ENCODE measurements at places on chromosomes 4 and X.
A peak's percentile ranks its signal among the peaks of the same experiment; 100 is the strongest.

DNA sequence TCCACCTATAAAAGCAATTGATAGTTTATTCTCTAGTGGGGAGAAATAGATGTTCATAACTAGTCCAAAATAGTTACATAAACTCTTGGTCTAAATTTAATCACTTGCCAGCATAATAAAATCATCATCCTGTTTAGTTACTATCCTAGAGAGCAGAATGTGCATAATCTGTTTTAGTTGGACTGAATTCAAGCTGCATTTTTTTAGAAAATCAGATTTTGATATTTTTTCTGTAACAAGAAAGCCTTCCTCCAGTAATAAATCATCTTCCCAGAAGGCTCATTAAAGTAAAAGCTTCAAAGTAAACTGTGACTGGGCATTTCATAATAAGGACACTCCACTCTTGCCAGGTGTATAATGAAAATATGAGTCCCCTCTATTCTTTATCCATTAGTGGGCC lies 453.1 kb downstream of the TRAM1L1 start:
- no peak for DNase-seq

GRCh38 chrX:19122641-19123009 lies 357 bp upstream of the ADGRG2 start:
- no peak for DNase-seq

- peak; percentile 55 for DNase-seq
Measured at GRCh38 chr4:144174401-144175067, 34.0 kb upstream of the GYPA start.

- peak; percentile 0 for DNase-seq
Measured at GRCh38 chr4:83010111-83010521, 507 bp downstream of the LIN54 start.

- no peak for DNase-seq
Measured at GRCh38 chr4:155143512-155143911, 64.9 kb upstream of the NPY2R start.

DNA sequence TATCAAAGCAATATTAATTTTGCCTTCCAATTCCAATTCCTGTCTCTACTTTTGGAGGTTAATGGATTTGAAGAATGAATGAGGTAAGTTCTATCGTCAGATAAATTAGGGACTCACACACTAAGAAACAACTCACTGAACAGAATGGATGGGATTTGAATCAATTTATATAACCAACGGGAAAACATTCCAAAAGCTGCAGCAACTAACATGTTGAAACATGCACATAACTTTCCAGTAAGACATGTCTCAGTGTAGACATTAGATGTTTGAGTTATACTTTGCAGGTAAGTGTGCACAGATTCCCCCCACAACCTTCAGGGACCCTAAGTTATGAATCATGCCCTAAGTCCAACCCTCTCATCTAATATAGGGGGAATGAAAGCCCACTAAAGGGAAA lies 34.3 kb downstream of the TFDP3 start:
- DNase-seq, result no peak

DNA sequence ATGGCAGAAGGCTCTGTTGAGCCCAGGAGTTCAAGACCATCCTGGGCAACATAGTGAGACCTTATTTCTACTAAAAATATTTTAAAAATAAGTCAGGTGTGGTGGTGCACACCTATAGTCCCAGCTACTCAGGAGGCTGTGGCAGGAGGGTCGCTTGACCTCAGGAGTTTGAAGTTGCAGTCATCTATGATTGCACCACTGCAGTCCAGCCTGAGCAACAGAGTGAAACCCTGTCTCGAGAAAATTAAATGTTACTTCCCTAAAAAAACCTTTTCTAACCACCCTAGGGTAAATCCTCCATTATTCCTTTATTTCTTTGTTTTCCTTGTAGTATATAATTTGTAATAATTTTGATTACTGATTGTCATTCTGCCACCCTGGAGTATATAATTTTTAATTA lies 7.9 kb downstream of the FAM200B start:
- DNase-seq, result no peak

- no peak for DNase-seq
Measured at GRCh38 chr4:86151196-86151595, 208.7 kb downstream of the MAPK10 start.

- no peak for DNase-seq
Measured at GRCh38 chr4:119678761-119679160, 50.2 kb upstream of the PDE5A start.

GRCh38 chr4:146245850-146246249 lies 31.5 kb downstream of the REELD1 start:
- no peak for DNase-seq

DNA sequence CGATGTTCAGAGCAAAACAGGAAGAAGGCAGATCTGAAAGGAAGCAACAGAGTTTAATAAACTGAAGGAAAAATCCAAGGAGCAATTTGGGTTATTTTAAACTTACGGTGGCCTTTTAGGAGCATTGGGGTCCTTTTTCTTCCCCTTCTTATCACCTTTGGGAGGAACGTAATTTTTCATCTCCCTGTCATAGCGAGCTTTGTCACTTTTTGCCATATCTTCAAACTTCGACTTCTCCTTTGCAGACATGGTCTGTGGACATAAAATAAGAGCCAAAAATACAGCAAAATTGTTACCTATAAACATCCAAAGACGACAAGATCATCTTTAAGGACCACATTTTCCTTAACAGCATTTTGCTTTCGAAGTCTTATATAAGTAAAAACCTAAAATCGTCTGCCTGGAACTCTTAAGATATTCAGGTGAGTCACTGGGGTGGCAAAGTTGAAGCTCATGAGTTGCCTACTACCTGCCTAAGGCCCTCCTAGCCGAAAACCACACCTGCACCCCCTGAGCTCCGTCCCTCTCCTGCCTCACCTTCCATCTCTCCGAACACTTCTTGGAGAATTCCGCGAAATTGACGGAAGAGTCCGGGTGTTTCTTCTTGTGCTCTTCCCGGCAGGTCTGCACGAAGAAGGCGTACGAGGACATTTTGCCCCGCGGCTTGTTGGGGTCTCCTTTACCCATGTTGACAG lies 1.0 kb downstream of the HMGB2 start:
- no peak for DNase-seq

- DNase-seq, result no peak
Measured at GRCh38 chrX:49956313-49956712, 33.9 kb downstream of the CLCN5 start.

- DNase-seq, result no peak
Measured at GRCh38 chr4:149956678-149957077, 121.6 kb upstream of the DCLK2 start.

DNA sequence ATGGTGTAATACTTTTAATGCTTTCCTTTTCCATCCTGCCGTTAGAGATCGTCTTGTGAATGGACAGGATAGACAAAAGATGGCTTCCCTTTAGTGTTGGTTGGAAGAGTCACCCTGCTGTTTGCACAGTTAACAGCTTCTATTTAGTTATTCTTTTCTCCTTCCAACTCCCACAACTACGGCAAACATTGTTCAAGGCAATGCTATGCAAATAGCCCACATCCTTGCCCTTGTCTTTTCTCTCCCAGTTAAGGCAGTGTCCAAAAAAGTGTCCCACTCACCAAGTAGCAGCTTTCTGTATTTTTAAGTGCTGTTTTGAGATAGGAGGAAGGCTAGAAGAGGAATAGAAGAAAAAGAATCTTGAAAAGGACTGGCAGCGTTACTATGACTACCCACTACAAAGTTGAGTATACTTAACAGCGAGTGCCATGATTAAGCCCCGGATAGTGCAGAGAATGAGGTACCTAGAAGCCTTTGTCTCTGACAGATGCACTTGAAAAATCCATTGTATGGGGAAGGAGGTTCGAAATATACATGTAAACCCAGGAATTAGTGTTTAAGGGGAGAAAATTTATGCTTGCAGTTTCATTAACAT lies 12.1 kb upstream of the RUFY3 start:
- no peak for DNase-seq

DNA sequence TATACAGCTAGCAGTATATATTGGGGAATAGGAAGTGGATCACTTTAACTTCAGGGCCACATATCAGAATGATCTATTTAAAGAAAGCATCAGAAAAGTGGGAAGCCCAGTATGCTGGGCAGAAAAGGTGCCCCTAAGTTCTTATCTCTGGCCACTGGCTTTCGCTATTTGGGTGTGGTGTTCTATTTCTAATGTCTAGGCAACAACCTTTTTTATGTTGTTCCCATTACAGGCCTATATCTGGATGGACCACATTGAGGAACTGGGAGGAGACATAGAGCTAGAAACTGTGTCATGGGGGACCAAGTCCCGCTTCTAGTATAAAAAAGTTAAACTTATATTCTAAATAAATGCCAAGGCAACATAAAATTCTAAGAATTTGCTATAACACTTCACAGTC lies 935.6 kb downstream of the PDHA2 start:
- DNase-seq, result no peak

DNA sequence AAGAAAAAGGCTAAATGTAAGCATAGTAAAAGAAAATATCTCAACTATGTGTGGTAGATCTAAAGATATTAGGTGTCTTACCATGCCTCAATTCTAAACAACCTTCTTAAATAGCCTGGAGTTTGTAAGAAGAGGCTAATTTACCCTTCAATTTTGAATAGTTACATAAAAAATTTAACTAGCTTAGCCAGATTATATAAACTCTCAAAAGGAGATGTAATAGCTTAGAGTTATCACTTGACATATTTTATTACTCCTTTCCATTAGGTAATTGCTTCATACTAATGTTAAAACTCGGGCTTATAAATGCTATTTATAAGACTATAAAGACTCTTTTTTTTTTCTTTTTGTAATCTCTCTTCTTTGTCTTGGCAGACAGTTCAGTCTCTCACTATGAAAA lies 297.5 kb upstream of the PABPC4L start:
- DNase-seq, result no peak

- DNase-seq, result no peak
Measured at GRCh38 chr4:7111441-7111840, 43.6 kb upstream of the GRPEL1 start.

- DNase-seq, result no peak
Measured at GRCh38 chrX:50877310-50877709, 33.2 kb upstream of the BMP15 start.

GRCh38 chrX:104618106-104618895 lies 52.3 kb downstream of the IL1RAPL2 start:
- no peak for DNase-seq

- DNase-seq, result no peak
Measured at GRCh38 chrX:46929439-46930261, 17.4 kb downstream of the JADE3 start.

- DNase-seq, result no peak
Measured at GRCh38 chr4:163638909-163639308, 144.4 kb downstream of the TMA16 start.

DNA sequence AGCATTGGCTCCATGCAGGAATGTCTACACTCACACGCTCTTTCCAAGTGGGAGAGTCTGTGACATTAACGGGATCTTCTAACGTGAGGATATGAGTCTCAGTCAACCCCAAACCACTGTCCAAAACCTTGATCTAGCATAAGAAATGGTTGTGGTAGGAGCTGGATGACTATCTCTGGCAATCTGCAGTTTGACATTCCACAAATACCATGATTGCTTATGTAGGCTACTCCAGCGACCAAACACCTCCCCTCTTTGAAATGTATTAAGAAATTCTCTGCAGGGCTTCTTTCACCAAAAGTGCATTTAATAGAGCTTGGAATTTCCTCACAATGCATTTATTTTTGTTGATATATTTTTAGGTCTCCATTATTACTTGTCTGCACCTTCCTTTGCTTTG lies 14.1 kb upstream of the STX18 start:
- DNase-seq, result no peak

DNA sequence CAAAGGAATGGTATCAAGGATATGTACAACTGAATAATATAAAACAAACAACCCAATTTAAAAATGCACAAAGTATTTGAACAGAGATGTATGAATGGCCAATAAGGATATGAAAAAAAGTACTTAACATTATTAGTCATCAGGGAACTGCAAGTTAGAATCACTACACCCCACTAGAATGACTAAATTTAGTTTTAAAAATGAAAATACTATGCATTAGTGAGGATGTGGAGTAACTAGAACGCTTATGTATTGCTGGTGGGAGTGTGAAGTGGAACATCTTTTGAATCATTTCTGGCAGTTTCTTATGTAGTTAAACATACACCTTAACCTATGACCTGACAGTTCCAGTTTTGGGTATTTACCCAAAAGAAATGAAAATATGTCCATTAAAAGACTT lies 13.0 kb upstream of the SLC16A2 start:
- DNase-seq, result no peak

GRCh38 chrX:87578978-87579377 lies 61.4 kb downstream of the KLHL4 start:
- DNase-seq, result no peak

DNA sequence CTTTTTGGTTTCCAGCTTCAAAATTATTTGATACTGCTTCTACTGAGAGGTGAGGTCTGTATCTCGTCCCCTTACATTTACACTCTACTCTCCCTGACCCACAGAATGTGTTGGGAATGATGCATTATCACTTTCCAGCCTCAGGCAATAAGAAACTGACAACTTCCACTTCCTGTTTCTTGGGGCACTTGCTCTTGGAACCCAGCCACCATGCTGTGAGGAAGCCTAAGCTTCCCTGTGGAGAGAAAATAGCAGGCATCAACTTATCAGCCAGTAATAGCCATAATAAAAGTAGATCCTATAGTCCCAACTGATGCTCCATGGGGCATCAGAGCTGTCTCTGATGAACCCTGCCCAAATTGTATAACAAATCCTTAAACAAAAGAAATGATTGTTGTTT lies 32.6 kb downstream of the RELL1 start:
- peak; percentile 48 for DNase-seq

DNA sequence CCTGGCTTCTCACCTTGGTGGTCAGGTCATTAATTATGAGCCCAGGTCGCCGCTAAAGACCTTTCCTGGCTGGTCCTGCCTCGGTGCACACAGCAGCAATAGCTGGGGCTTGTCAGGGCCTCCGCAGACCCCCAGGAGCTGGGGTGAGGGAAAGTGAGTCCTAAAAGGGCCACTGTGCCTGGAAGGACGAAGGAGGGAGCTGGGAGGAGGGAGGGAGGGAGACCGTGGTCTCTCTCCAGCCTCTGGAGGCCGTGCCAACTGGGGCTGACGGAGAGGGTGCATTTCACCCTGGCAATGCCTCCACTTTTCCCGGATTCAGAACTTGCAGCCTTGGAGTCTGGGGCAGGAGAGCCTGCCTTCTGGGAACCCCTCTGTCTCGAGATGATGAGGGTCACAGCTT lies 60.4 kb downstream of the CRLF2 start:
- no peak for DNase-seq

- no peak for DNase-seq
Measured at GRCh38 chrX:626745-627509, 3.7 kb upstream of the SHOX start.

DNA sequence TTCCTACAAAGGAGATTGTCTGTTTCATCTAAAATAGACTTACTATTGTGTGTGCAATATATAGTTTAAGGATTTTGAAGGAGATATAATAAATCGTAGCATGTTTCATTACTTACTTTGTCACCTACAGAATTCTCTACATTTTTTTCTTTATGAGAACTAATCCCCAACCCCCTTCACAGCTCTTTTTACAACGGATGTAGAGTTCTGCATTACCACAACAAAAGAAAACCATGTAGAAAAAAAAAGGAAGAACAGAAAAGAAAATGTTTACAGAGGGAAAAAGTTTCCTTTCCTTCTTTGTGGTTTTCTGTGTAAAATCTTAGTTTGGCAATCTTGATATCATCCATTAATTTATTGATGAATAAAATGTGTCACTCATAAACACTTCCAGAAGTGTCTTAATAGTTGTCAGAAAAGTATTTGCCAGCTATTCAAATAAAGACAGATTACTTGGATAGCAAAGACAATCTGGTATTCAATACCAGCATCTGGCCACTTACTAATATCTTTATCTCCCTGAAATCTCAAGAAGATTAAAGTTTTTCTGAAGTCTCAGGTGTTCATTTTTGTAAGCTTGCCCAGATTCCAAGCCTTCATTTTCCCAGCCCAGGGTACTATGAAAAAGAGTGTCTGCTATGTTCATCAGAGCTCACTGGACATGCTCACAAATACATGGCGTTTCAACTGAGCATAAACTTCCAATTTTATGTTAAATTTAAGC lies 806.8 kb downstream of the PCDH19 start:
- no peak for DNase-seq

Data from NCI-H2081 (cell line).